Myocyte (in vitro differentiated cells): ENCODE measurements at places on chromosomes 1 and 21.

GRCh38 chr1:113912594-113913311 lies 7.6 kb downstream of the DCLRE1B start:
- DNase-seq, result peak; percentile 95

DNA sequence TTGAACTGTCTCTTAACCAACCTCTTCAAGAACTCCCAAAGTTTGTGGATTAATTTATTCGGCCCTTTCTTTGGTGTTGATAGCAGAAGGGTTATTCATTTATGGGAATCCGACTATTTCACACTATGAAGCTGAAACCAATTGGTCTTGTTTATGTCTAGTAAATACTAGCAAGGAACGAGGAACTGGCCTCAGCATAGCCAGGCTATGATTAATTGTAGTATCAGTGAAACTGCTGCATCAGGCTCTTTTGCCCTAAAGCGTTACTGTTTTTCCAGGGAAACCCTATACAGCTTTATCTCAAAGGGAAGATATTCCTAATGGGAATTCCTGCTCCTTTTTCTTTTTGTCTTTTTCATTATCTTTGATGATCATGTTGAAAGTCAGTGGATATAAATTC lies 35.1 kb downstream of the CLEC20A start:
- no peak for DNase-seq

DNA sequence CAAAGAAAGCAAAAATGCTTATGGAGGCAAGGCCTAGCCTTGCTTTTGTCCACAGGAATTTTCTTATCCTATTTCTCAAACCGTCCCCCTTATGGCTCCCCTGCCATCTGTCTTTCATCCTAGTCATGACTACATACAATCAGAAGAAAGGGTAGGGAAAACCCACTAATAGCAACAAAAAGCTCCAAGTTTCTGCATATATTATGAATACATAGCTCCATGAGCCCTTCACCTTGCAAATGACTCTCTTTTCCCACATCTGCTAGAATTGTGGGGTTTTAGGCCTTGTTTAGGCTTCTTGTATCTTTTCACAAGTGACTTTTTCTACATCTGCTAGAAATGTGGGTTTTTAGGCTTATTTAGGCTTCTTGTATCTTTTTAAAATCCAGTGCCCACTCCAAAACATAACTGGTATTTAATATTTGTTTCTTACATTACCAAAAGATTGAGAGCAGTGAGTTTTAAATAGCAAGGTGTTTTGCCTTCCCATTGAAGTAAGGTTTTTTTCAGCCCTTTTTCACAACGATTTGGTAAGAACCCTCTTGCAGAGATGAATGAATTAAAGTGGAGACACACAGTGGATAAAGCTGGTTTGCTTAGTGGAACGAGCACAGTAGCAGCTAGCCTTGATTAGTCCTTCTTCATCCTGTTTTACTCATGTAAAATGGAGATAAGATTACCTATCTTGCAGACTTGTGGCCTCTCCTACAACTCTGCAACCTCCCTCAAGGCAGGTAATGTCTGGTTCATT lies 4.4 kb downstream of the GADD45A start:
- no peak for DNase-seq

DNA sequence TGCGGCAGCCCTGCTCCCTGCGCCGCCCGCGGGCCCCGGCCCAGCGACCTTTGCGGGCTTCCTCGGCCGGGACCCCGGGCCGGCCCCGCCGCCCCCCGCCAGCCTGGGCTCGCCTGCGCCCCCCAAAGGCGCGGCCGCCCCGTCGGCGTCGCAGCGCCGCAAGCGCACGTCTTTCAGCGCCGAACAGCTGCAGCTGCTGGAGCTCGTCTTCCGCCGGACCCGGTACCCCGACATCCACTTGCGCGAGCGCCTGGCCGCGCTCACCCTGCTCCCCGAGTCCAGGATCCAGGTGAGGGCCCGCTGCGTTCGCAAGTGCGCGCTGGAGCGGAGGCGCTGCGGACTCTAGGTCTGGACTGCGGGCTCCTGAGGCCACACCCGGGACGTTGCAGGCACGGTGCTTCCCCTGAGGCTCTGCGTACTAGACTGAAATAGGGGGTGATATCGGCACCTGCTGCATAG lies 351 bp downstream of the MIXL1 start:
- DNase-seq, result no peak
